RPMI7951 (cell line): ENCODE measurements at places on chromosomes 2 and 18.

DNA sequence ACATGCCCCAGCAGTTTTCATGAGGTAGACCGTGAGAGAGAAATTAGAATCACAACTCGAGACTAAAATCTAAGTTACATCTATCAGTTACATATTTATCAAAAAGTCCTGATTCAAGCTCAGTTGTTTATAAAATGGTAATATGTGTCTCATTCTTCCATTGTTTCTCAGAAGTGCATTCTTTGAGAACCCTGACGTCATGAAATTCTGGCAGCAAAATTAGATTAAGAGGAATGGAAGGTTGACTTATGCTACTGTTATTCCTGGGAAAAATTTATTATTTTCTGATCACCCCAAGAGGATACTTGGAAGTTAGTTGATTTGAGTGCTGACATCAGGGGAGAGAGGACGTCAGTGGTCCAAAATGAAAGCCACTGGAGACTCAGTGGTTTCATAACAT is 1864.8 kb upstream of the LRRTM1 start:
- no peak for DNase-seq

DNA sequence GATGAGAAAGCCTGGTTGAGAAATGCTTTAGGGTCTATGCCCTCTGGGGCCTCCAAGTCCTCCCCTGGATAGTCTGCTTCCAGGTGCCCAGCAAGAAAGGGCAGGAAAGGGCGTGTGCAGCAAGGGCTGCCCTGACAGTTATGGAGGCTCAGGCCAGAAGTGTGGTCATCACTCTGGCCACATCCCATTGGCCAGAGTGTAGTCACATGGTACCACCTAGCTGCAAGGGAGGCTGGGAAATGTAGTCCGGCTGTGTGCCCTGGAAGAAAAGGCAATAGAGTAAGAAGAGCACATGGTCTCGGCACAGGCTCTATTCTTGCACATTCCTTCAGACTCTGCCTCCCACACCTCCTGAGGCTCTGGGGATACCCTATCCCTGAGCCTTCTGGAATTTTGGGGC is 35.7 kb downstream of the ODC1 start:
- DNase-seq: peak; percentile 42

GRCh38 chr18:56083097-56083521 is 495.1 kb upstream of the TCF4 start:
- DNase-seq: peak; percentile 48

DNA sequence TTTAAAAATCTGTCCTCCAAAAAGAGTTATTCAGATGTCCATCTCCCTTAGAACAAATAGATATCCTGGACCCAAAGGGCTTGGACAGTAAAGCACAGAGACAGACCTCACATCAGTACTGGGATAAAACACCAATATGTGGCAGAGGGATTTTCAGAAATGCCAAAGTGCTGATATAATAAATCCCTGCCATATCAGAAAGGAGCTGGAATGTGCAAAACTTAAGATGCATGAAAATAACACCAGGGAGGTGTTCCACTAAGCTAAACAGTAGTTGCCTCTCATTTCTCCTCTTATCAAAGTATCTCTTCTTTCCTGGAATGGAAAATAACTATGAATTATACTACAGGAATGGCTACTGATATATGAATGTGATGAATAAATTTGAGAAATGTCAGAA is 13.2 kb downstream of the USP40 start:
- no peak for DNase-seq

DNA sequence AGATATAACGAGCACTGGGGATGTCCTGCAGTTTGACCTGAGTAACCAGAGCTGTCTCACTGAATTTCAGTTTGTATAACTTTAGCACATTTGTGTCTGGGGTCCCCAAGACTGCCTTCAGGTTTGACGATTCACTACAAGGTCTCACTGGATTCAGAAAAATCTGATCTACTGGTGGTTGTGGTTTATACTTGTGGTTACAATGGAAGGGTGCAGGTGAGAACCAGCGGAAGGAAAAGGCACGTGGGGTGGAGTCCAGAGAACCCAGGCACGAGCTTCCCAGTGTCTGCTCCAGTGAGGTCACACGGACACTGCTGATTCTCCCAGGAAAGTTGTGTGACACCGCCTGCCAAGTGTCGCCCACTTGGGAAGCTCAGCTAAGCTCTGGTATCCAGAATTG is 126.0 kb downstream of the ZNF236 start:
- DNase-seq: no peak

DNA sequence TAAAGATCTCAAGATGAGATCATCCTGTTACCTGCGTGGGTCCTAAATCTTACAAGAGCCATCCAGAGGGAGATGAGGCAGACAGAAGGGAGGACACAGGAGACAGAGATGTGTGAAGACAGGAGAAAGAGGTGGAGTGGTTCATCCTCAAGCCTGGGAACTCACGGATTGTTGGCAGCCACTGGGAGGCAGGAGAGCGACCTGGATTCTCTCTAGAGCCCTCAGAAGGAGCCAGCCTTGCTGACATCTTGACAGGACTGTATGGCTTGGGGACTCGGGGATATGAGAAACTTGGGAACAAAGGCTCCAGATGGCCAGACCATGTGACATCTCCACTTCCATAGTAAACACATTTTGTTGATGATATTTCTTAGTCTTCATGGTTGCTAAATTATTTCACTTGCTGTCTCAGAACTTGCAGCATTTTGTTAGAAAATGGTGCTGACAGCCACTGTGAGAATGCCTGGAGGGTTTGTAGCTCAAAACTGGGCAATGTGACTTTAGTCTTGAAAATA is 57.8 kb upstream of the MC2R start:
- no peak for DNase-seq

DNA sequence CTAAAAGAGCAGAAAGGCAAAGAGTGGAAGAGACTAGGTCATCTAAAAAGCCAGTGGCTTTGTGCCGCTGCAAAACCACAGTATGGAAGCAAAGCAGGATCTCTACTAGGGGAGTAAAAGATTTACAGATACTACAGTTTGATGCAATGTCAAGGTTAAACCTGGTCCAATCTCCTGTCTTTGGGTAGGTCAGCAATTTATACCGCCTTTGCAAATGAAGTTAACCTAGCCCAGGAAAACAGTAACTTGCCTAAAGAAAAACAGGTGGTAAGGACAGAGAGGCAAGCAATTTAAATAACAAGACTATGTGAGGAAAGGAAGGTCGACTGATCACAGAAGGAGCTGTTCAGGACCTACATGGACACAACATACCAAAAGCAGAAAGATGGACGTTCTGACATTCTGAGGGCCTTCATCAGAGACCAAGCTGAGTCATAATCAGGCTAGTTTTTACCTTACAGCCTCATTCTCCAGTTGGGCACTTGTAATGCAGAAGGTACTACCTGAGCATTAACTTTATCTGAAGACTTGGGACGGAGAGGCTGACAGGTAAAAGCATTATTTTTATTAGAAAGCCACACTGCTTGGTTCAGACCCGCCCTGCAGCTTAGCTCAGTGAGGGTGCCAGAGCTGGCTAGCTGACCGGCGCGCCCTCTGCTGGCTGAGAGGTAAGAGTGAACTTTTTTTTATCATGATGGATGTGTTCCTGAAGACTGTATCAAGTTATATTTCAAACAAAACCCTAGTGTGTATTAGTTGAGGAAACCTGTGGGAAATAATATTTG is 15.9 kb downstream of the CDKL4 start:
- DNase-seq: peak; percentile 57

GRCh38 chr2:99485824-99486223 is 4.0 kb downstream of the REV1 start:
- no peak for DNase-seq

- DNase-seq: no peak
These were observed 125.1 kb downstream of the ATL2 start for GRCh38 chr2:38251940-38252339.

GRCh38 chr2:112636605-112637288 is 9.0 kb upstream of the SLC20A1 start:
- peak; percentile 64 for DNase-seq

GRCh38 chr2:117085256-117085655 is 729.2 kb upstream of the DDX18 start:
- no peak for DNase-seq

DNA sequence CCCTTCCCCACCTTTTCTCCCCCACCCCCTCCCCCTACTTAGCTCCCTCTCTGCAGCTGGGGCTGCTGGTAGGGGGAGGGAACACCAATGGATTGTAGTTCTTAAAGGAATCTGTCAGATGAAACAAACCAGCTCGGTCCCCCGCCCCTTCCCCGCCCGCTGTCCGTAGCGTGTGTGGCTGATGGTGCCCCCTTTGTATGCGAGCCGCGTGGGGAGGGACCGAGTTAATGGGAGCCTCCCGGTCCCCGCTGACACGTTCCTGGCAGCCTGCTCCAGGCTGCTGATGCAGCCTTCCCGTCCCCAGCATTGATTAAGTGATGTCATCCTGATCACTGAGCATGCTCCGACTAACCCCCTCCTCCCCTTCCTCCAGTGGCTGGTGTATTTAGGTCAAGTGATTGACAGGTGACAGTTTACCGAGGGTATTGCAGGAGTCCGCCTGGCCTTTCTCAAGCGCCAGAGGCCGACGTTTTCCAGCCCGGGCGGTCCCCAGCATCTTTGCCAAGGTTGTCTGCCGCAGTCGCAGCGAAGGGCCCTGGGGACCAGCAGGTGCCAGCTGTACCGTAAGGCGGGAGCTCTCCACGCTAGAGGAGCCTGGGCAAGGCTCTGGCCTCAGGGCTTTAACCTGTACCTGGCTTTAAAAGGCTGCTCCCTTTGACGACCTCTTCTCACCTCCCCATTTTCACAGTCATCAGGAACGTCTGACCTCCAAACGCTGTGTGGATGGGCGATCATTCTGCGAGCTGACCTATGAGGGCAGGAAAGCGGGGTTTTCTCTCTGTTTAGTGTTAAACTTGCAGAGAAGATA is 1.8 kb downstream of the KIF5C start:
- DNase-seq: no peak

DNA sequence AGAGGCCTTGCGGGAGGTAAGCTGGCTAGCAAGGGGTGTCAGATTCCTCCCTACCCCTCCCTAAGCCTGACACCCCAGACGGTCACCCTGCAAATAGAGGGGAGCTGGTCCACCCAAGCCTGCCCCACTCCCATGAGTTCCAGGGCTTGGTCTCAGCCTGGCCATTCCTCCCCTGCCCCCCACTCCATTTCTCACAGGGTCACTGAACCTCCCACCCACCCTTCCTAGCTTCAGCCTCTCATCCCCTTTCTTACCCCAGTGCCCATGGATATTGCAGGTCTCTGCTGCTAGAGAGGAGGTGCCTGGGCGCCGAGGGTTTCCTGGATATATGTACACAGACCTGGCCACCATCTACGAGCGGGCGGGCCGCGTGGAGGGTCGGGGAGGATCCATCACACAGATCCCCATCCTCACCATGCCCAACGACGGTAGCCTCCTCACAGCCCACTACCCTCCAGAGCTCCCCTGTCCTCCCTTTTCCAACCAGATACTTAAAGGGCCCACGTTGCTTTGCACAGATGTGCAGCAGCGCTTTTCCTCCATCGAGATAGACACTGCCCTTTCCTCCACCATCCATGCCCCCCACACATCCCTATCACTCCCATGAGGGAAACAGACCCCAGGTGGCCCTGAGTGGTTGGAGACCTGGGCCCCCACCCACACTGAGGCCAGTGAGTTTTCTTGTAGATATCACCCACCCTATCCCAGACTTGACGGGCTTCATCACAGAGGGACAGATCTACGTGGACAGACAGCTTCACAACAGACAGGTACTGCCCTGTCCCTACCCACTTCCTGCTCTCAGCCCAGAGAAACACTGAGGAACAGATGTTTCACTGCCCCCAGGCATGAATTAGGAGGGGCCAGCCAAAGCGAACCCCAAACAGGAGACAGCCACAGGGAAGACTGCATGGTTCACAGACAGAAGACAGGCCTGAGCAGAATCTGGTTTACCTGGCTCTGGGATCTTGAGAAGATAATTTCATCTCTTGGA is 15.2 kb upstream of the ANKRD53 start:
- no peak for DNase-seq

- peak; percentile 76 for DNase-seq
These were observed 20.3 kb downstream of the MYO1B start for GRCh38 chr2:191265311-191266170.

GRCh38 chr18:74994502-74995418 is 214.2 kb downstream of the PTGR3 start:
- DNase-seq: peak; percentile 45

- no peak for DNase-seq
These were observed 171.1 kb upstream of the UNC80 start for GRCh38 chr2:209600341-209601171.

DNA sequence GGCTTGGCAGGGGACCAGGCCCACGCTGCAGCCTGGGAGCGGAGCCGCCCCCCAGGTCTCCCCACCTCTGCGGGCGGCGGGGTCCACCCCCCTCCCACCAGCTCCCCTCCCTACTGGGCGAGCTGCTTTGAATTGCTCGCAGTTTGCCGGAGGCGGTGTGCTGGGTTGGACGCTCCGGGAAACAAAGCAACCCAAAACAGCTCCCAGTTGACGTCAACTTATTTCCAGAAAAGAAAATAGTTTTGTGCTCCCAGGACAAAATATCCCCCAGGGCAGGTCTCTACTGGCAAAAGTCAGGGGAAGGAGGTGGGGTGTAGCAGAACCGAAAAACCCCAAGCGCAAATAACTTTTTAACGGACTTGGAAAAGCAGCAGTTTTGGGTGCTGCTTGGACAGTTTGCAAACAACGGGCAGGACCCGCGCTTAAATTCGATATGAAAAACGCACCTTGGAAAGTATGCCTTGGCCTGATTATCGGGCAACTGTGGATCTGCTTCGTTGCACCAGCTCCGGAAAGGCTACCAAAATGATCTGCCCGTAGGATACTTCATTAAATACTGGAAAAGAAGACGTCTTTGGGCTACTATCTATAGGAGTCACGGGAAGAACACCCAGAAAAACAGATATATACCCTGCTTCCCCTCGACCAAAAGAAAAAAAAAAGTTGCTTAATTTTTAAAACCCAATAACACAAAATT is 2.8 kb upstream of the KCTD1 start:
- DNase-seq: no peak

- peak; percentile 58 for DNase-seq
These were observed 406.5 kb upstream of the UBE2E3 start for GRCh38 chr2:180573951-180574350.

- DNase-seq: no peak
These were observed 555.5 kb upstream of the TNP1 start for GRCh38 chr2:217415316-217415715.

- DNase-seq: no peak
These were observed 6.1 kb downstream of the ZFP36L2 start for GRCh38 chr2:43220229-43220751.

DNA sequence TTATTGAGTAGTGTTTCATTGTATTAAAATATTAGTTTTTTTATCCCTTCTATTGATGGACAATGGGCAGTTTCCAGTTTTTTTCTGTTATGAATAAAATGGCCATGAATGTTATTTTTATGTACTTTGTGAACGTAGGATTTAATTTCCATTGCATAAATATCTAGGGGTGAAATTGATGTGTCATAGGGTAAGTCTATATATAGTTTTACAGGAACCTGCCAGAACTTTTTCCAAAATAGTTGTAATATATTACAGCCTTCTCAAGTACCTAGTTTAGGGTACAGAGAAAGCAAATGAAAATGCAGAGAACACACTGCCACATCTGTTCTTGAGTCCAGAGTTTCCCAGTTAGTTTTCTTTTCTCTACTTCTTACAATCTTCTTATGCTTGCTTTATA is 378.6 kb downstream of the MEIS1 start:
- DNase-seq: no peak
